ENCODE measurements at places on chromosomes 2 and 18.
A peak's percentile ranks its signal among the peaks of the same experiment; 100 is the strongest.

DNA sequence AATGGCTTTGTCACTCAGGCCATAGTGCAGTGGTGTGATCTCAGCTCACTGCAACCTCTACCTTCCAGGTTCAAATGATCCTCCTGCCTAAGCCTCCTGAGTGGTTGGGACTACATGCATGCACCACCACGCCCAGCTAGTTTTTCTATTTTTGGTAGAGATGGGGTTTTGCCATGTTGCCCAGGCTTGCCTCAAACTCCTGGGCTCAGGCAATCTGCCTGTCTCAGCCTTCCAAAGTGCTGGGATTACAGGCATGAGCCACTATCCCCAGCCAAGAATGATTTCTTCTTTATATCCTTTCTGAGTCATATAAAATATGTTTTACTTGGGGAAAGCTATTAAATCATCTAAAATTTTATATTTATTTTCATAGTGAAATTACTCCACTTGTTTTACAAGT, 61.3 kb downstream of the CYBRD1 start:
- DNase-seq: no peak

DNA sequence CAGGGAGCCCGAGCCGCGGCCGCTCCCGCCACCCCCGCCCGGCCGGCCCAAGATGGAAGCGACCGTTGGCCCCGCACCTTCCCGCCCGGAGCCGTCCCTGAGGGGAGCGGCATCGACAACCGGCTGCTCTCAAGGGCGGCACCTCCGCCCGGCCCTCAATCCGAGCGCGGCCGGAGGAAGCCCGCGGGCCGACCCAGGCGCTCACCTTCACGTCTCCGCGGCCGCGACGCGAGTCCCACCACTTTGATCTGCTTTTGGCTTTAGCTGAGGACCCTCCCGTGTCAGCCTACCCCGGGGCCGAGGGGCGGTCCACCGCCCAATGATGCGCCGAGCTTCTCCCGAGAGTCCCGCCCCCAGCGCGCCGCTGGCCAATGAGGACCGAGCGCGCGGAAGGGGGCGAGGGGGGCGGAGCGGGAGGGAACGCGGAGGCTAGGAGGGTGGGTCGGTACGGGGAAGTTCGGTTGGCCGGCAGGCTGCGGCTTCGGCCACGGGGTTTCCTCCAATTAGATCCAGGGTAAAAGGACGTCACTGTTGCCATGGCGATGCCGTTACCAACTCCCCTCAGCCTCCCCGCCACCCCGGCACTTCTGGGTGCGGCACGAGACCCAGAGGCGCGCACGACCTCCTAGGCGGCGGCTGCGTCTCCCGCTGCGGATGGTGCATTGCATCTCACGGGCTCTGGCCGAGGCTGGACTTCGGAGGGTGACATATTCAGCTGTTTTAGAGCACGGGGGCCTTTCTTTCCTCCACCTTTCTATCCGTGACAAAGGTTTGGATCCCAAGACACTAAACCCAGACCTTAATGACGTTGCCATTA, at the start of gene YWHAQ:
TSS of gene YWHAQ (minus strand) at position 262 of the 817 bp plus-strand sequence. CDS start 545 bp downstream, outside the sequence.
- peak; percentile 99 for DNase-seq

DNA sequence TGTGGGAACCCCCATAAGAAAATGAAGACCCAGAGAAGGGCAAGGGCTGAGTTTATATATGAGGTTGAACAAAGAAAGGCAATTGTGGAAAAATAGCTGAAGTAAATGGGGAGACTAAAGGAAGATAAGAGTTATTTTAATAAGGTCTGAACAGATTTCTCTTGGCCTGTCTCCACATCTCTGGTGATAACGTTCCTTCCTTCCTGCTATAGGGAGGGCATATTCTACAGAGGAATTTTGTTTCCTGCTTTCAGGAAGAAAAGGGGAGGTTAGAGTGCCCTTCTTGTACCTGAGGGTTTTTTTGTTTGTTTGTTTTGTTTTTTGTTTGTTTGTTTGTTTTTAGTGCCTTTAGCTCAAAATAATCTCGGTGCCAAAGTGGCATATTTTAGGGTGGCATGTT, 31.6 kb downstream of the MOGAT1 start:
- no peak for DNase-seq

GRCh38 chr2:170524828-170525565, 190.1 kb upstream of the SP5 start:
- DNase-seq: no peak

DNA sequence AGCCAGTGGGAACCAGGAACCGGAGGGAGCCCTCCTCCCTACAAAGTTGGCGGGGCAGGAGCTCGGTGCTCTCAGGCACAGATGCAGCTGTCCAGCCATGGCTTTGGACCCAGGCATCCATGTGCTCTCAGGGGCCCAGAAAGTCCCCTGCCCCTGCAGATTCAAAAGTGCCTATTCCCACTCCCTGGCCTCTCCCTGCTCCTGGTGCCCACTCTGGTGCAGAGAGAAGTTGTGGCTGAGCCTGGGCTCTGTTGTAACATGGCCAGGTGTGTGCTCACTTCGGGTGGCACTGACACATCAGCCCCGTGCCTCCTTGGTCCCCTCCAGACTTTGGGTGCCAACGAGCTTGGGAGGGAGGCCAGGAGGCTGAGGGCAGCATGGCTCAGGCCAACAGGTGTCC, 315.8 kb upstream of the KYNU start:
- DNase-seq: no peak

DNA sequence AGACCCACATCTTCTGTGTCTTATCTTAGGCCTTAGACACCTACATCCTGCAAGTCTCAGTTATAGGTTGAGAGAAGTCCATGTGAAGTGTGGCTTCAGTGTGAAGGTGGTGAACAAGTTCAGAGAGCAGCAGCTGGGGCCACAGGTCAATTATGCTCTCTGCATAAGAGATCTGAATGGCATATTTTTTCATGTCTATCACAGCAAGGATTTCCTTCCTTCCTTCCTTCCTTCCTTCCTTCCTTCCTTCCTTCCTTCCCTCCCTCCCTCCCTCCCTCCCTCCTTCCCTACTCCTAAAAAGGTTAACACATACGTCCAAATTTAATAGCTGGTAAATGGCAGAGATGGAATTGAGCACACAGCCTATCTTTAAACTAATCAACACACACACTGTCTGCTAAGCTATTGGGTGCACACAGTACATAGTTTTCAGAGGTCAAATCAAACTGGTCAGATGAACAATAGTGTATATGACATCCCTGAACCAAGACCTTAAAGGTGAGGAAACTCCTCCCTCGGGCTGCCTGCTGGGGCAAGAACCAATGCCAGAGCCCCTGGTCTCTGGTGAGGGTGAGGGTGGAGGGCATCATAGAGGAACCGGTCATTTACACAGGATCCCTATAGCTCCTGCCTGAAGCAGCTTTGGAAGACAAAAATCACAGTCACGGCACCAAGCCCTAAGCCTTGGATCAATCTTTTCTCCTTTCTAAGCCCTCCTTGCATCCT, 240.9 kb downstream of the ICOS start:
- no peak for DNase-seq

GRCh38 chr2:234913208-234913626, 38.6 kb upstream of the SH3BP4 start:
- no peak for DNase-seq

GRCh38 chr18:70322928-70323327, 34.1 kb downstream of the SOCS6 start:
- DNase-seq: no peak

GRCh38 chr2:174945601-174946260, 59.5 kb downstream of the CHN1 start:
- DNase-seq: no peak

DNA sequence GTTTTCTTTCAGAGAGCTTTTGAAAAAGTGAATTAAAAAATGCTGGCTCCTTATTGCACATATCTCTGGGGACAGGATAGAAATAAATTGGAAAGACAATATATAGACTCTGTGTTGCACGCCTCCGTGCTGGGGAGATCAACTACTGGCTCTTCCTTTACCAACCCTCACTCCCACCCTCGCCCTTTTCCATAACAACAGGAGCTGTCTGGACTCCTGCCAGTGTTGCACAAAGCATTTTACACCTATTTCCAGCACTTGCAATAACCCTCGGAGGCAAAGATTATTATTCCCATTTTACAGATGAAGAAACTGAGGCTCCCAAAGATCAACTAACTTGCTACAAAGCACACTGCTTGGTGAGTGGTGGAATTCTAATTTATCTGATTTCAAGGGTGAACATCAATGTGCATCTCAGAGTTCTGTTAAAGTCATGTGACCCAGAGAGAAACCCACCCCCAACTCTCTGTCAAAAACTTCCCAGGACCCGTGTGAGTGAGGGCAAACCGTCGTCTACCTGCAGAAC, 4.2 kb downstream of the CREG2 start:
- no peak for DNase-seq

DNA sequence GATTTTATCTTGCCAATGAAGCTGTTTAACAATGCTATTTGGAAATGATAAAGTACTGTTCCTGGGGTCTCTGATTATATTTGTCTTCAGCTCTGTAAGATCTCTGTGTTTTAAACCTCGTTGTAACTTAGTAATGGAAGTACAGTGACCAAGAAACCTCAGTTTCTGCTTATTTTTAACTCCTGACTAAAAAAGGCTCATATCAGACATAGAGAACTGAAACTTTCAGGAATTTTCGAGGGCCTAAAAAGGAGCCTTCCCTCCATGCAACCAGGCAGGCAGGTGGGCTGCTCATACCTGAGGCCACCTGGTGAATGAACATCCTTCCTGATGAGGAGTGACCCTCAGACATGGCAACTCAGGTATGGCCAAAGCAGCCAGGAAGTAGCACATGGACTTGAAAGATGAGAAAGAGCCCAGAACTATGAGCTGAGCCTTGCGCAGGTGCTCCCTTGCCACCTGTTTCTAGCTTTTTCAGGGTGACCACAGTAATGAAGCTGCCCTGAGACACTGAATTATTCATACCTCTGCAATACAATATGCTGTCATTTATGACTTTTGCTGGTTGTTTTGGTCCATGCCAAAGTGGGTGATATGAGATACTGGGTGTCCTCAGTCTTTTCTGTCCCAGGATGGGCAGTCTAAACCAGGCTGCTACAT, 23.9 kb downstream of the MYO3B start:
- DNase-seq: no peak

DNA sequence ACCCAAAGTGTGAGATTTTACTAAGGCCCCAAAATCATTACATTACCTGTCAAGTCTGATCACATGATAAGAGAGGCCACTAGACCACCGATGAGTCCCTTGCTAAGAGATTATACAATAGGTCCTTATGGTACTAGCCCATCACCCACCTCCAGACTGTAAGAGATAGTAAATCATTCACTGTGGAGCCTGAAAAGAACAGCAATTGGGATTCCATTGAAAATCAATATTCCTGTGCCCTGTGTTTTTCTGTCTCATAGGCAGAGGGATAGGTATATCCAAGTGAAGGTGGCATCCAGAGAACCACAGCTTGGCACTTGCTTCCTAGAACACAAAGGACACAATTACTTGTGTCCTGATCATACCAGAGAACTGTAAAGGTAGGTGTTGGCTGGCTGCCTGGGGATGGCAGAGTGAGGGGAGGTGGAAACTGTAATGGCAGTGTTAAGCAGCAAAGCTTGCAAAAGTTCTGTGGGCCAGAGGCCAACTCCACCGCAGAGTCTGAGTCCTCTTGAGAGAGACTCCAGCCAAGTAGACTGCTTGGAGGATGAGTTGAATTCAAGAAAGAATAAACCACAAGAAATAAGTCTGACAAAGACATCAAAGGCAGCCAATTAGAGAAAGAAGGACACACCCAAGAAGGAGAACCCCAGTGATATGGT, 102.0 kb upstream of the PIEZO2 start:
- no peak for DNase-seq

GRCh38 chr2:70098032-70098431, 10.8 kb downstream of the PCBP1 start:
- no peak for DNase-seq

DNA sequence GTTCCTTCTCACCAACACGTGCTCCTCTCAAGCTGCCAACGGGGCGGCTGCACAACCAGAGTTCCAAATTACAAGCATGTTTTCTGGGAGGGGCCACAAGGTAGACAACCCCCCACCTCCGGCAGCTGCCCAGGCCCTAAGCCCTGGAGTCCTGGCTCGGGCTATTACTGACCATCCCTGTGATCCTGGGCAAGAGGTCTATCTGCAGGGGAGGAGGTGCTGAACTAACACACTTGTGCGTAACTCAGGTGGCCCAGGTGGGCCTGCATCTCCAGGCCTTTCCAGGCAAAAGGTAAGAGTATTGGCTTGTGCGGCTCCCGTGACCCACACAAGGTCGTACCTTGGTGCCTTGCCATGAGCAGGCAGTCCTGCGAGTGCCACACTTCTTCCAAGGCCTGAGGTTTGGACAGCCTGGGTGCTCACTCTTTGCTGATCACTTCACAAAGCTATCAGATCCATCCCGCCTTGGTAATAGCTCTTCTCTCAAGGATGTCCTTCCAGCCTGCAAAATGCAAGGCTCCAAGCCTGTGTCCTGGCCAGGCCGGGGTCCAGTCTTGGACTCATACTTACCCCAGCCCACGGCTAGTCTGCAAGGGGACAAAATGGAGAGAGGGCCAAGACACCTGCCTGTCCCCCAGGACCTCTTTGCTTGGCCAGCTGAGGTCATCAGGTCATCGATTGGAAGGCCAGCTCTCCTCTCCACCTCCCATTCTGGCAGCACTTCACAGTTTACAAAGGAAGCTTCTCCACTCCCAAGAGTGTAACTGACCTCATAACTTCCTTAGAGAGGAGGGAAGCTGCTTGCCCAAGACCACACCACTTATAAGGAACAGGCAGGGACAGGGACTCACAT, 33.9 kb downstream of the ADRA2B start:
- DNase-seq: no peak

DNA sequence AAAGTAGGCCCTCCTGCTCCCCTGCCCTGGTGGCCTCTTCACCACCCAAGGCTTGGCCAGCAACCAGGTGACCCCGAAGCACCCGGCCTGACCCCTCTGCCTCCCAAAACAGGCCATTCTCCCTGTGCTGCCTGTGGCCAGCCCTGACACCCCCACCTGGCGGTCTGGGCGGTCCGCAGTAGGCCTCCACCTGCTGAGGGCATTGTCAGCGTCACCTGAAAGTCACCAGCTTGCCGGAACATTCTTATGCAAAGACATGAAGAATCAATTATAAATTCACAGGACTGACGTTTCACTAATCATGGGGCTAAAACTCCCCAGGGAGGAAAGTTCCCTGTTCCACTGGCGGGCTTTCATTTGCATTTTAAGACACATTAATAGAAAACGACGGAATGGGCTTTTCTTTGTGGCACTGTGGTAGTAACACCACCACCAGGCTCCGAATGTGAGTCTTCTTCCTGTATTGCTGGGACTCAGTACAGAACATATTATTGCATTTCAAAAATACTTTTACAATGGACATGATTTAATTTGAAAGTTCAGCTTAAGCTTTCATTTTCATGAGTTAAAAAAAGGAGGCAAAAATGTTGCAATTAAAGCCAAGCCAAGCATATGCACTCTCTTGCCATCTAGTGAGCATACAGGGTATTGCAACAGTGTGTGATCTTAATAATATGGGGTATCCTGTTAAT, 57.4 kb downstream of the ADI1 start:
- peak; percentile 81 for DNase-seq

DNA sequence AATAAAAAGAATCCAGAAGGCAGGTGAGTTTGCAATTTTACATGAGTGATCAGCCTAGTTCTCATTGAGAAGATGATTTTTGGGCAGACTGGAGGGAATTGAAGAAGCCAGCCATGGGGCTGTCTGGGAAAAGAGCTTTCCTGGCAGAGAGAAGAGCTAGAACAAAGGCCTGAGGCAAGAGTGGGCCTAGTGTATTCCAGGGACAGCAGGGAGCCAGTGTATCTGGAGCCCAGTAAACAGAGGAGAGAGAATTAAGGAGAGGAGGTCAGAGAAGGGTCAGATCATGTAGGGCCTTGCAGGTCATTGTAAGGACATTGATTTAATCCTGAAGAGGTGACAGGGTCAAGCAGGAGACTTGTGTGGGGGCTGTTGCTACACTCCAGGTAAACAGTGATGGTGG, 195.8 kb downstream of the SATB2 start:
- no peak for DNase-seq
